ENCODE measurements at places on chromosomes 5 and 9.

GRCh38 chr9:112283582-112284253, 49.7 kb downstream of the PTBP3 start:
- no peak for DNase-seq

DNA sequence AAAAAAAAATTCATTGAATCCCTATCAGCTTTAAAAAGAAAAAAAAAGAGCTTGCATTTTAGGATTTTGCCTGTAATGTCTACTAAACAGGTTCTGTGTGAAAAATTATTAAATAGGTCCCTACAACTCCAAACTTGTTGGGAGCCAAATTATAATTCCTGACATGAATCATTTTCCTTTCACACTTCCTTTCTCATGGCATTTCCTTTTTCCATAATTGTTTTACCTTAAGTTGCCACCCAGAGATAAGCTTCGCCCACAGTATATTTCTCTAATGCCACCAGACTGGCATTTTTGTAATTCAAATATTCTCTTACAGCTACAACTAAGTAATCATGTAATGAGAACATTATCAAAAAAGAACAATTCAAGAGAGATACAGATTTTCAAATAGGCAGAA, 348.8 kb downstream of the EFNA5 start:
- DNase-seq, result no peak

- DNase-seq, result no peak
These were observed 196.8 kb downstream of the SH3GL2 start for GRCh38 chr9:17775656-17776055.

DNA sequence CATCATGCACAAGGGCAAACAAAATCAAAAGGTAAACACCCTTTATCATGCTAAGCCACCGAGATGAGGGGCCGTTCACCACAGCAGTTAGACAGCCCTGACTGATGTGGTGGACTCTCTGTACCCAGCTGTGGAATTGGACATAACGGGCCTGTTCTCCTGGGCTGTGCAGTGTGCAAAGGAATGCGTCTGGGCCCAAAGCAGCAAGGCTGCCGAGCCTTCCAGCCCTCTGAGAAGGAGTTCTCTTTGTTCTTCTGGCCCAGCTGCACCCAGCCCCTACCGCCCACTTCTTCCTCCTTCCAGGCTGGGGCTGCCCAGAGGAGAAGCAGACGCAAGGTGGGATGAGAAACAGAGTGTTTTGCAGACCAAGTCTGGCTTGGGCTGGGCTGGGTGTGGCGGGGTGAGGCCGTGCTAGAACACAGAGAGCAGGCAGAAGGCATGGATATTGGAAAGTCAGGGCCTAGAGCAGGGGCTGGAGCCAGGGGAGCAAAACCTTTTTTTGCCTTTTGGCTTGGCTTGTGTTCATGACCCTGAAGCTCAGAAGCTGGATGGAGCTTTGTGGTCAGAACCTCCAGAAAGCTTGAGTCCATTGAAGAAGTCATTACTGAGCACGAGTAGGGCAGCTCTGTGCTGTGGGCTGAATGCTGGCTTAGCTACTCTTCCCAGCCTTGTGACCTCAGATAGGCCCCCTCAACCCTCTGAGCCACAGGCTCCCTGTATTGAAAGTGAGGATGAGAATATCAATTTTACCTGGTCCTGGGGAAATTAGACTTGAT, 49.8 kb upstream of the SH3PXD2B start:
- DNase-seq, result no peak

- no peak for DNase-seq
These were observed 1.7 kb downstream of the SLIT3 start for GRCh38 chr5:169299191-169299662.

- DNase-seq, result no peak
These were observed 5.4 kb upstream of the P4HA2 start for GRCh38 chr5:132233081-132233480.

DNA sequence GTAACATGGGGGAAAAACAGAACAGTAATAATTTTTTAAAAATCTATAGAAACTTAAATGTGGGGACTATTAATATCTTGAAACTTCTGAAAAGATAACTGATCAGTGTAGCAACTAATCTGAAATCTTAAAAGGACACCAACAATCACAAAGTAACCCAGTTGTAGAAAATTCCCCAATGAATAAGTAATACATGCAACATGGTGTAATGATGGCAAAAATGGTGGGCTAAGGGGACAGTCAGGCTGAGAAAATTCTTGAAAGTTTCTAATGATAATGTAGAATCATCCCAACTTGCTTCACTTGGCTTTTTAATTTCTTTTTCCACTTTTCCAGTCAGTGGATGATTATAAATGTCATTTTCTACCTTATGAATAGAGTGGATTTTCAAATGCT, 5.4 kb downstream of the NFIL3 start:
- DNase-seq, result no peak

- no peak for DNase-seq
These were observed 606 bp downstream of the EEIG1 start for GRCh38 chr9:127980060-127980705.

DNA sequence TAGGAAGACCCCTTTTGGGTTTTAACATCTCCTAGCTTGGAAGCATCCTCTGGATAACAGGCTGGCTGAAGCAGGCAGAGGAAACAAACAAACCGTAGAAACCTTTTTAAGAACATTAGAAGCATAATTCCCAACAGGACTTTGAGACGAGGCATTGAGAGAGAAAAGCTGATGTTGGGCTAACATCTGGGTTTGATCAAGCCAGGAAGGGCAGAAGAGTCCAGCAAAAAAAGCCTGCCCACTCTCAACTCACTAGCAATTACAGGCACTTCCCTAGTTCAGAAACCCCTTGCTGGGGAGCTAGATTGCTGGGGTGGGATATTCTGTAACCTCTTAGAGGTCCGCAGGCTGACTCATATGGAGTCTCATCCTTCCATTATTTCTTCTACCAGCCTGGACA, 75.4 kb upstream of the CTNNA1 start:
- no peak for DNase-seq

GRCh38 chr9:85212887-85213286, 528.9 kb downstream of the AGTPBP1 start:
- no peak for DNase-seq

DNA sequence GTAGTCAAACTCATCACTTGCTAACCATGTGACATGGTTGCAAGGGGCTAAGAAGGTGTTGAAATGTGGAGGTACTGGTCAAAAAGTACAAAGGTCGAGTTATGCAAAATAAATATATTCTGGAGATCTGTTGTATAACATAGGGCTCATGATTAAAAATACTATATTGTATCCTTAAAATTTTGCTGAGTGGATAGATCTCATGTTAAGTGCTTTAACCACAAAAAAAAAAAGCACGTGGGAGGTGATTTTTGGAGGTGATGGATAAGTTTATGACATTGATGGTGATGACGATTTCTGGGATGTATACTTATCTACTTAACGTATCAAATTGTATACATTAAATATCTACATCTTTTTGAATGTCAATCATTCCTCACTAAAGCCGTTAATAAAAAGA, 96.2 kb upstream of the PAPPA start:
- DNase-seq, result no peak

- no peak for DNase-seq
These were observed 377.9 kb upstream of the PAPPA start for GRCh38 chr9:115775659-115776058.

GRCh38 chr5:180332051-180332517, 21.1 kb downstream of the GFPT2 start:
- no peak for DNase-seq

GRCh38 chr5:134477462-134478245, 47.8 kb upstream of the JADE2 start:
- DNase-seq, result no peak

- DNase-seq, result peak; percentile 3
These were observed 96.5 kb downstream of the ARHGAP26 start for GRCh38 chr5:142866563-142867275.

DNA sequence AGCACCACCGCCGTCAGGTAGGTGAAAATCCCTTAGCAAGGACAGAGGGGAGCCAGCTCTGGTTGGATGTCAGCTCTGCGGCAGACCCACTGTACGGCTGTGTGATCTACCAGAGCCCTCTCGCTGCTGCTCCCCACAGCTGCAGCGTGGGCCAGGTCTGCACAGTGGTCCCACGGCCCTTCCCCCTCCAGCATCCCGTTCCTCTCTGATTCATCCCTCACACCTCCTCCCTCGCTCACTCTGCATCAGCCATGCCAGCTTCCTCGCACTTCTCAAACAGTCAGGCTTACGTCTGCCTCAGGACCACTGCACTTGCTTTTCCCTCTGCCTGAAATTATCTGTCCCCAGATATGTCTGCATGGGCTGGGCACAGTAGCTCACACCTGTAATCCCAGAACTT, 26.6 kb upstream of the CFAP157 start:
- DNase-seq, result no peak

DNA sequence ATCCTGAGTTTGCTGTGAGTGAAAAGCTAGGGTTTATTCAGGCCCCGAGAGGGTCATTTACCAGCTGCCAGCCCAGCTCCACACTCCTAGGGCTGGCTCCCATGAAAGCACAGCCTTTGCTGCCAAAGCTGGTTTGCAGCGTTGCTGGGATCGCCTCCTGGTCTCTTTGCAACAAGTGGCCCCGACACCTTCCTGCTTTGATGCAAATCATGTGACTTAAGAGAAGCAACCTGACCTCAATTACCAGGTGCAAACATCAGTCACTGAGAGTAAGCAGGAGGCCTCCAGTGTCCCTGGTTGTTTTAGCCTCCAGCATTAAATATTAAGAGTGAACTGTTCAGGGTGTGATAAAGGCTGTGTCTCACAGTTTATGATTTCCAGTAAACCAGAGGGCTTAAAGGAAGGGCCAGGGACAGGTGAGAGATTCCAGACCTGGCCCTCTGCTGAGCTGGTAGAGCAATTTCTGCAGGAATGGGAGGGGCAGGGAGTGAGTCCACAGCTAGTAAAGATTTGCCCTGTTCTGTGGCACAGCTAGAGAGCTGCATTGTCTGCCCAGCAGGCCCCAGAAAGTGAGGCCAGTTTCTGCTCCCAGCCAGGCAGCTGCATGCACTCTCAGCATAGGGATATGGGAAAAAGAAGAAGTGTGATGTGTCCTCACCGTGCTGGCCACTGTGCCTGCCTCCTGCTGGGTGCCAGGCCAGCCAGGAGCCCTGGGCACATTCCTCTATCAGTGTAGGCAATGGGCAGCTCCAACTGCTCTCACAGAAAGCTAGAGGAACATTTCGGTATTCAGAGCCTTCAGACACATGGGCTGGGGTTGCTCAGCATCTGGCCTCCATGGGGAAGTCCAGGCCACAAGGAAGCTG, 58.0 kb downstream of the SLC22A5 start:
- DNase-seq, result no peak

DNA sequence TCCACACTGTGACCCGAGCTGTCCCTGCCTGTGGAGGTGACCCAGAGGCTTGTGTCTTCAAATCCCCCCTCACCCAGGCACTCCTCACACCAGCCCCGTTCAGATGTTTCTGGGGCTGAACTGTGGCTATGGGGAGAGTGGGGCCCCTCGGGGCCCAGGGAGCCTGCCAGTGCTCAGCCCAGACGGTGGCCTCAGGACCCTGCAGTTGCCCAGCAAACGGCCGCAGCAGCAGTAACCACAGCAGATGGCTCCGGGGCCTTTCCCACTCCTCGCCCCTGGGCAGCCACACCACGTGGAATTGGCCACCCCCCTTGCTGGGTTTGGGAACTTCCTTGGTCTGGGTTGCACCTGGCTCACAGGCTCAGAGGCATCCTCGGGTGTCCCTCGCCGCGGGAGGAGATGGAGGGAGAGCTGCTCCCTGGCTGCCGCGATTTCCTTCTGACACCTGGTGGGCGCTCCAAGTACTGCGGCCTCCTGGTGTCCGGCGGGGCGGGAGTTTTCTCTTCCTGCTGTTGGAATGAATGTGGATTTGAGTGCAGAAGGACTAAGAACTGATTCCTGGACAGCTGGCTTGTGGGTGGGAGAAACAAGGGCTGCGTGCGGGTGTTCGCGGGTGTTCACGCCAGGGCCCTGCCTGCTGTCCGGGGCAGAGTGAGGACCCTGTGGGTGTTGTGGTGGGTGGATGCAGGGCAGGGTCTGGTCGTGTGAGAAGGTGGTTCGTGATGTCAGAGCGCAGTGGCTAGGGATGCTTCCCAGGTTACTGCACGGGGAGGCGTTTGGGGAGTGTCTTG, 97.5 kb downstream of the COL5A1 start:
- DNase-seq, result peak; percentile 7

GRCh38 chr5:96344678-96345577, 88.1 kb downstream of the PCSK1 start:
- no peak for DNase-seq

DNA sequence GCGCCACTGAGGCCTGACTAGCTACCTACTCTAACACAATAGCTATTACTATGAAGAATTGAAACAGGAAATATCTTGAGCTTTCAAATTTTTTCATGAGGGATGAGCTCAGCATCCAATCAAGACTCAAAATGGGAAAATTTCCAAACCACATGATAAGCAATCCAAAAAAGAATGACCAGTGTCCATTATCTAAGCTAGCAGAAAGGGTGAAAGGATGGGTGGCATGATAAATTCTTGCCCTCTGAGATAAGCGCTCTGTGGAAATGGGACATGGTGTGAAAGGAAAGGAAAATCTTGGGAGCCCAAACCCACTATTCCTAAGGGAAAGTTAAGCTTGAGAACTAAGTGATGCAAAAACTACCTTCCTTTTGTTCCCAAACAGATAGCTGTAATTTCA, 170.2 kb upstream of the NREP start:
- no peak for DNase-seq

GRCh38 chr5:73136055-73136562, 15.7 kb downstream of the TMEM171 start:
- DNase-seq, result no peak

DNA sequence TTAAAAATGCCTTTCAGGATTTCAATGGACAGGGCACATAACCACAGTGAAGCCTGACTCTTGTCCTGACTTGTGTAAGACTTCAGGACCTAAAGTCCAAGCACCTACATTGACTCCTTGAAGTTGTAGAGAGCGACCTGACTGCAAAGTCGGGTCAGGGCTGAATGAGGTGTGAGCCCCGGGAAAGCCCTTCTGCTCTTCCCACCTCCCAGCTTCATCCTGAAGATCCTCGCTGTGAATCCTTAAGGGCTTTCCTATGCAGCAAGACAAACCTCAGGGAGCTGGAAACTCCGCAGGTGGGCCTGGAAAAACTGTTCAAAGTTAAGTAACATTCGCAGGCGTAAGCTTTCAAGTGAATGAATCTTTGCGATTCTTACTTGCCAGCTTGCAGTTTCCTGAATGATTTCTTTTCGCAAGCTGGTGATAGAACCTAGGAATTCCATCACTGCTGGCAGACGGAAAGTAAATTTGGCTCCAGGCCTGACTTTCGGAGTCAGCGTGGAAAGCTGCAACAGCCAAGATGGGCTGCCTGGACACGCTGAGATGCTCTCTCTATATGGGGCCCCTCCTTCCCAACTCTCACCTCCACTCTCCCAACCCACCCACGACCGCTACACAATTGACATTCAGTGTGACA, 10.9 kb downstream of the SEMA5A start:
- no peak for DNase-seq

GRCh38 chr9:130940693-130941576, 1.9 kb upstream of the FIBCD1 start:
- peak; percentile 32 for DNase-seq

All from stimulated activated CD4-positive, alpha-beta T cell treated with anti-CD3 and anti-CD28 coated beads, Interleukin-1b, Interleukin-23, amount 100 ng/mL, for 1 hour (primary cell).